NCI-H1092 (cell line): ENCODE measurements at places on chromosomes 7 and 10.

DNA sequence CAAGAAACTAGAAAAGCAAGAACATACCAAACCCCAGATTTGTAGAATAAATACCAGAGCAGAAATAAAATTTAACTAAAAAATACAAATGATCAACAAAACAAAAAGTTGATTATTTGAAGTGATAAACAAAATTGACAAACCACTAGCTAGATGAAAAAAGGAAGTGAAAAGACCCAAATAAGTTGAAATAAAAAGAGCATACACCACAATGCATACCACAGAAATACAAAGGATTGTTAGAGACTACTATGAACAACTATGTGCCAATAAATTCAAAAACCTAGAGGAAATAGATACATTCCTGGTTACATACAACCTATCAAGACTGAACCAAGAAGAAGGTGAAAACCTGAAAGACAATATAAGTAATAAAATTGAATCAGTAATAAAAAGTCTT is 333.4 kb downstream of the SH2D4B start:
- DNase-seq = no peak

- no peak for DNase-seq
Measured at GRCh38 chr10:60951272-60951724, 7.3 kb upstream of the RHOBTB1 start.

DNA sequence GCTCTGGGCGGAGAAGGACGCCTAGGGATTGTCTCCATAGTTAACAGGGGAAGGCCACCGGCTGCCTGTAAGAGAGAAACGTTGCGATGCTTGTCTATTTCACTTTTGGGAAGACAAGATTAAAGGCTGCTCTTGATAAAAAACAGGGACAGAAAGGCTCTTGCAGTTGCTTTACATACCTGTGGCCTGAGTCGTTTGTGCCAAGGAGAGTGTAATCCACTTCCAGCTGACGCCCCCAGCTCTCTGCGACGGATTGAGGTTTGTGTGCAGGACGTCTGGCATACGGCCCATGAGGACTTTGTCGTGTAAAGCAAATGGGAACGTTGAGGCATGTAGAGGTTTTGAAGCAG is 1.1 kb downstream of the MAP3K8 start:
- no peak for DNase-seq

DNA sequence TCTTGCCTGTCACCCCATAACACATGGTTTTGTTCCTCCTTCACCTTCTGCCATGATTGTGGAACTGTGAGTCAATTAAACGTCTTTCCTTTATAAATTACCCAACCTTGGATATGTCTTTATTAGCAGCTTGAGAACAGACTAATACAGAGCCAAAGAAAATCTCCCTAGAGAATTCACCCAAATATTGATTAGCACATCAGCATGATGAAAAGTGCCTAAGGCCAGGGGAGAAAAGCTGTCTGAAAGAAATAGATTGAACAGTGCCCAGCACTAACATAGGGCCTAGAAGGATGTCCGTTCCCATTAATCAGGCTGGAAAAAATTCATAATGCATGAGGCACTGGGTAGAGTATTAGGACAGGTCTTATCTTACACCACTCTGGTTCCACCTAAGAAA is 111.9 kb upstream of the CALN1 start:
- DNase-seq = no peak

- DNase-seq = no peak
Measured at GRCh38 chr7:12674053-12674452, 13.4 kb upstream of the ARL4A start.

- DNase-seq = no peak
Measured at GRCh38 chr7:115914951-115915350, 115.6 kb downstream of the TFEC start.

DNA sequence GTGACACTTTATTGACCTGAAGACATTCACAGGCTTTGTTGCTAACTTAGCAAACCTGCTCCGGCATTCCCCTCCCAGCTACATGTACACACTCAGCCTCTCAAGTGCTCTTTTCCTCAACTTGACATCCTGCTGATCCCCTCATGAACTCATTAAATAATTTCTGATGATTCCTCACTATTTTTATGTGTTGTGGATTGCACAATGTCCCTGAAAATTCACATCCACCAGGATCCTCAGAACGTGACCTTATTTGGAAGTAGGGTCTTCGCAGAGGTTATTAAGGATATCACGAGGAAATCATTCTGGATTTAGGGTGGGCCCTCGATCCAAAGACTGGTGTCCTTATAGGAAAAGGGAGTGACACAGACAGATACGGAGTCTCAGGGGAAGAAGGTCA is 27.3 kb downstream of the FIGNL1 start:
- DNase-seq = no peak

- no peak for DNase-seq
Measured at GRCh38 chr7:108311446-108312168, 144.6 kb downstream of the NRCAM start.

- no peak for DNase-seq
Measured at GRCh38 chr7:142927085-142927745, 6.3 kb downstream of the TRPV5 start.

DNA sequence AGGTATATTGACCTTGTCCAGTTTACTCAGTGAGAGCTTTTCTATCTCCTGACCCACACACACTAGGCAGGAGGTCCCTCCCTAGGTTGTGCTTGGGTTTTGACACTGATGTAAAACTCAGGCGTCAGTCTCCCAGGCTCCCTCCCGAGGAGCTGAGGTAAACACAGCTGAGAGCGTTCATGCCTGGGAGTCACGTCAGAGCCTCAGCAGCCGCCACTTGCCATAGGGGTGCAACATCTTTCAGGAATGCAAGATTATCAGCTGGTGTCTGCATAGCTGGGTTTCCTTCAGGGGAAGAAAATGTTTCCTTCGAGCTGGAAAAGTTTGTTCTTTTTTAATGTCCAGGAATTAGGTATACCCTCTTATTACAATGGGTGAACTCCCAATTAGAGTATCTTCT is 70.6 kb downstream of the FGFR2 start:
- peak; percentile 48 for DNase-seq

GRCh38 chr7:38846280-38846679 is 62.7 kb downstream of the VPS41 start:
- no peak for DNase-seq

- DNase-seq = no peak
Measured at GRCh38 chr10:71666639-71667386, 52.8 kb downstream of the C10orf105 start.

DNA sequence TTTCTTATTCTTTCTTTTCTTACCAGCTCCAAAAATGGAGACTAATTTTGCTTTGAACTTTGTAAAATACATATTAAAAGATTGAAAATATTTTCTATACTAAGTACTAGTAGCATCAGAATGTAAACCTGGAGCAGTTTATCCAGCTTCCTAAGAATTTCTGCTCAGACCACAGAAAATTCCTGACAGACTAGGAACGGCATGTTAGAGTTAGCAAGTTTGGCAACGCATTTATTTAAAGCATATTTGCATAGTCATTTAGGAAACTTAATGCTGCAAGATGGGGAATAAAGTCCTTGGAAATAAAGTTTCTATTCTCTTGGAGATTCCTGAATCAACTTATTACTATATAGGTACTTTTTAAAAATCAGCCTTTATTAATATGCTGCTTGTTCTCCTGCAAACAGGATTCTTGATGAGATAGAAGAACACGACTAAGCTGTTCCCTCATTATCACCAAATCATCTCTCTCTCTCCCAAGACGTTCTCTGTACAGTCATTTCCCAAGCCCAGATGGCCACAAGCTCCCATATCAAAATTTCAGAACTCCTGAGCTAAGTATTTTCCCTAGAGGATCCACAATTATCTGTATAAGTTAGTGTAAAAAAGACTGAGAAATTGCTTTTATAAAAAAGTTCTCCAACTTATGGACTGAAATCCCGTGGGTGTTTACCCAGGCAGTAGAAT is 305.8 kb upstream of the NEBL start:
- no peak for DNase-seq

DNA sequence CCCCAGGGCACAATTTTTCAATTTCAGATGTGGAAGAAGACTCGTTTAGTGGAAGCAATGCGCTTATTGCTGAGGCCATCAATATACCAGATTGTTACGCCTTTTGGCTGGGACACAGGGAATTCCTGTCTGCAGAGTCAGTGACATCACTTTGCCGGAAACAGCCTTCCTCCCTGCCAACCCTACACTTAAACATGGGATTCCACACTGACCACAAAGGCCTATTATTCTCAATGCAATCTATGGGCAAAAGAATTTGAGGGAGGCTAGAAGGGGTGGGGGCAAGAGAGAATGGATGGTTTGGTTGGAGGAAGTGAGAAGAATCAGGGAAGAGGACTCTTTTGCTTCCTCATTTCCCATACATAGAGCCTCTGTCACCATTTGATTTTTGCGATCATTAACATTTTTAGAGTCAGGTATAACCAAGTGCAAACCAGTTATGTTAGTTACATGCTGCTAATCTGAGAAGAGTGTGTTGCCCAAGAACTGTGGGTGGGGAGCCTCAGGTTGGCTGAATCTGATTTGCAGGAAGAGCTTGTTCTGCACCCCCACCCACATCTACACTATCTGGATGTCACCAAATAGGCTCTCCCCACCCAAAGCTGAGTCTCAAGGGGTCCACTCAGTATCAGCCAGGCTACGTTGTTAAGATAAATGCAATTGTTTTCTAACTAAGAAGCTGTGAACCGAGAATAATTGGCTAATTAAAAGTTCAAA is 58.2 kb downstream of the ENTPD1 start:
- DNase-seq = no peak

DNA sequence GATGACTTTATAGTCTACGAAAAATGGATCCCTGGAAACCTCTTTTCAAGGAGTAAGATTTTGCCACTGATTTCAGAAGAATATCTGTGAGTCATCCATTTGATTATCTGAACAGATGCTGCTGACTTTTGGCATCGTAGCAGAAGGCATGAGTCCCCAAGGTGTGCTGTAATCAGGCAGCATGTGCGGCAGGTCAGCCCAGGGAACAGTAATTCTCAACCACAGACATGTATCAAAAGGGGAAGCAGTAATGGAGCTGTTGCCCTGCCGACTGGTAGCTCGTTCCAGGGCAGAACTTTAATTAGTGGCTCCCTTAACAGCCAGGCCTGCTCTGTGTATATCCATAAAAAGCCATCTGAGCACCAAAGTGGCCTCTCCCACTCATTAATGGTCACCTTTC is 5.7 kb upstream of the VWC2 start:
- DNase-seq = no peak

GRCh38 chr10:93435621-93436397 is 46.3 kb downstream of the MYOF start:
- DNase-seq = no peak

DNA sequence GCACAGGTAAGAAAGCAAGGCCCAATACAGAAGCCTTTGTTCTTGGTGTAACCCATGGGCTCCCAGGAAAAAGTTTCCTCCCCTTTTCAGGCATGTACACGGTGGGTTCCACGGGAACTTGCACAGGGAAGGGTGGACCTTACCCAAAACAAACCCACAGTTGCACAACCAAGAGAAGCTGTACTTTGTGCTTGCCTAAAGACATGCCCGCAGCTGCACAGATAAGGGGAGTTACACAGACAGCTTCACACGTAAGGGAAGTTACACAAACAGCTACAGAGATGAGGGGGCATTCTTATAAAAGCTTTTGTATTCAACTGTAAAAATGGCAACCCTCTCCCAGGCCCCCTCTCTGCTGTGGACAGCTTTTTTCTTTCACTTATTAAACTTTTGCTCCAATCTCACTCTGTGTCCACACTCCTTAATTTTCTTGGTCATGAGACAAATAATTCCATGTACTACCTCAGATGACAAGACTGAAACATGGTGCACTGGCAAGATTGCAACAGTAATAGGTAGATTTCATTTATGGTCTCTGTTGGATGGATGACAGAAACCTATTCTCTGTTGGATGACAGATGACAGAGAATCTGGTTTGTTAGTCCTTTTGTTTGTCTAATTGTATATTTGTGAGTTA is 72.9 kb downstream of the ATE1 start:
- no peak for DNase-seq

- no peak for DNase-seq
Measured at GRCh38 chr7:44827567-44827966, 20.3 kb downstream of the H2AZ2 start.
